ENCODE measurements at places on chromosomes 5 and 9. TPM values are rescaled to one million over a fixed set of nuclear protein-coding genes. Genes with fewer than 3 reads are reported as not detected.
A peak's percentile ranks its signal among the peaks of the same experiment; 100 is the strongest.

Gene EFNA5
- 19.2 TPM for total RNA-seq

Gene CFAP157
- not detected for total RNA-seq

GRCh38 chr5:8561224-8561840 lies 692.4 kb downstream of the MTRR start:
- no peak for DNase-seq

DNA sequence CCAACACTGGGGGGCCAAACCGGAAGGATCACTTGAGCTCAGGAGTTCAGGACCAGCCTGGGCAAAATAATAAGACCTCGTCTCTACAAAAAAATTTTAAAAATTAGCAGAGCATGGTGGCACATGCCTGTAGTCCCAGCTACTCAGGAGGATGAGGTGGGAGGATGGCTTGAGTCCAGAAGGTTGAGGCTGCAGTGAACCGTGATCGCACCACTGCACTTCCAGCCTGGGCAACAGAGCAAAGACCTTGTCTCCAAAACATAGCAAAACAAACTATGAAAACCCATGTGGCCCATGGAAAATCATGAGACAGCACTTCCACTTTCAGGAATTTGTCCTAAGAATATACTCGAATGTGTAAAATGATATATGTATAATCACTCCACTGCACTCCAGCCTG lies 6.1 kb downstream of the SETX start:
- no peak for DNase-seq

DNA sequence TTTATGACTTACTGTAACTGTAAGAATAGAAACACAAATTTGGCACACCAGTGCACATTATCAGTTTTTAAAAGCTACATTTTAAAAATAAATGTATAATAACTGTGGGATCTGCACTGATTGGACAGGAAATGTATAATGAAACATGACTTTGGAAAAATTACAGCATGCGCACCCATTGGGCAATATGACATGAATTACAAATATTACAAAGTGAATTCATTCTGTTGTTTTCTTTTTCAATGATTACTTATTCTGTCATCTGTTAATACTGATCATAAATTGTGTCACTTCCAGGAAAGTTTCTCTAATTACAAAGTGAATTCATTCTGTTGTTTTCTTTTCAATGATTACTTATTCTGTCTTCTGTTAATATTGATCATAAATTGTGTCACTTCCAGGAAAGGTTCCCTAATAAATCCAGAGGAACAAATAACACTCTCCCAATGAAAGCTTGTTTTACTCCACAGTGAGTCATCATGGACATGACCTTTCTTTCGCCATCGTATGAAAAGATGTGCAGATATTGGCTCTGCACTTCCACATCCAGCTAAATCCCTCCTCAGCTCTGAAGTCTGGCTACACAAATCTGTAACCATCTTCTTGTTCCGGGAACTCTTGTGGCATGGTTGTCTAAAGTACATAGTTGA lies 297.0 kb upstream of the HAPLN1 start:
- no peak for DNase-seq

DNA sequence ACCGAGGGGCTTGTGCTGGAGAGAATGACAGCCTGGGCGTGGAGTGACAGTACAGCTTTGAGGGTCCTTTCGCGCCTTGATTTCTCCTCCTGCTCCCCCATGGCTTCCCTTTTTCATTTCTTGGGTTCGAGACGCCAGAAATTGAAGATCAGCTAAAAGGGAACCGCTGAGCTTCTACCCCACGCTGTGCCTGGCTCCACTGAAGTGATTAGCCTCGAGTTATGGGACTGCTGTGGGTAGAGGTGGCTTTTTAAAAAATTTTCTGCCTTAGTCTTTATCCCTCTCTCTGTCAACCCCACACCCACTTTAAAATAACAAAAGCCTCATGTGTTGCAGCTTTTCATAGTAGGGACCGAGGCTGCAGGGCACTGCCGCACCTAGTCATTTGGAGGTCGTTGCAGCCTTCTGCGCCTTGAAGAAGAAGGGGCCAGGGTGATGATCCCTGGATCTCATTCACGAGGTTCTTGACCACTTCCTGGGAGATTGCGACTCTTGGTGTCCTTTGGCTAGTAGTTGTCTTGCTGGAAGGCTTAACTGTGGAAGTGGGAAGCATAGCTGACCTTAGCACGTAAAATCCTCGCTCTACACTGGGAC lies 603 bp downstream of the PPIP5K2 start:
- no peak for DNase-seq

GRCh38 chr9:5767968-5768932 lies 64.7 kb downstream of the ERMP1 start:
- no peak for DNase-seq

- no peak for DNase-seq
Observed at GRCh38 chr5:9505225-9505624, 40.6 kb downstream of the SEMA5A start.

DNA sequence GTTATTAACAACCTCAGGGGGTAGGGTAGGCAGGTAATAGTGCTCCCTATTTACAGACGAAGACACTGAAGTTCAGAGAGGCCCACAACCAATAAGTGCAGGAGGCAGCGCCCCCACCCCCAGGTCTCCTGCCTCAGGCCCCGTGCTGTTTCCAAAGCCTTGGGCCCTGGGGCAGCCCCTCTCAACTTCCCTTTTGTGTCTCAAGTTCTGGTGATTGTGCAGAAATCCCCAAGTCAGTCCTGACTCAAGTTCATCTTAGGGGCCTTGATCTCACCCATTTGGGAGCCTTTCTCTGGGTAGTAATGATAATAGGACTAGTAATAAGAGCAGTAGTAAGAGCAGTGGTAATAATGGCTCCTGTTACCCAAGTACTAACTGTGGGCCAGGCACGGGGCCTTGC lies 35.5 kb upstream of the ASS1 start:
- no peak for DNase-seq

GRCh38 chr5:518721-519120 lies 5.5 kb downstream of the SLC9A3 start:
- DNase-seq, result no peak

Gene PCDHA2
- 0.20 TPM for total RNA-seq

DNA sequence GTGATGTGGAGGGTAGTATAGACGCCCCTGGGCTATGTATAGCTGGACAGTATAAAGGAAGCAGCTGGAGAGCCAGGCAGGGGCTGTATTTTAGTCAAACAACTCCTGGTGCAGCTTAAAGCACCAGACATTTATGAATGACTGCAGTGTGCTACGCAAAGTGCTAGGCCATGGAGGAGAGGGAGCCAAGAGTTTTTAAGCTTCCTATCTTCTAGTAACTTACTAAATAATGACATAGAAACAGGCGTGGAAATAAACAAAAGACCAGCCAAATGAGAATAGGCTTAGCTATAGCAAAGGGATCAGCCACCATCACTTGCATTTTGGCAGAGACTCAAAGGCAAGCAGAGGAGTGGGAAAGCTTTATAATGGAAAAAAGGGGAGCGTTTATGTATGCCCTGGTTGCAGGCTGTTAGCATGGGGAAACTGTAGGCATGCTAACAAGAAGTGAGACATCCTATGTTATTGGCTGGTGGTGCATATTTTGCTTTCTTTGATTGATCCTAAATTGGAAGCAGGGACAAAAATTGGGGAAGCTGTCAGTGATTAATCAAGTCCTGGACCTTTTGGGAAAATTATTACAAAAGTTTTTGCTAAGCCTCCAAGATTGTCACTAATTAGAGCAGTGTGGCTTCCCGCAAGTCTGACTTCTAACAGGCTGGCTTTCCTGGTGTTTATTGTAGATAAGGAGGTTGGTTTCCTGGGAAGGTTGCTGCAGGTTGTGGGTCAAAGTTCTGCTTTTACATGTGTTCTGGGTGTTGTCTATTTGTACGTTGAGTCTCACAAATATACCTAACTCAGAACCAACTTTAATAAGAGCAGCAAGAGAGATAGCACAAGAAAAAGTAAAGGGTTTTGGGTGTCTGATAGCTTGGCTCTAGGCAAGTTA lies 46.6 kb downstream of the RAB3C start:
- DNase-seq, result no peak

Gene IL17B
- total RNA-seq, result 2.9 TPM

Gene PCDHGA4
- 5.7 TPM for total RNA-seq

DNA sequence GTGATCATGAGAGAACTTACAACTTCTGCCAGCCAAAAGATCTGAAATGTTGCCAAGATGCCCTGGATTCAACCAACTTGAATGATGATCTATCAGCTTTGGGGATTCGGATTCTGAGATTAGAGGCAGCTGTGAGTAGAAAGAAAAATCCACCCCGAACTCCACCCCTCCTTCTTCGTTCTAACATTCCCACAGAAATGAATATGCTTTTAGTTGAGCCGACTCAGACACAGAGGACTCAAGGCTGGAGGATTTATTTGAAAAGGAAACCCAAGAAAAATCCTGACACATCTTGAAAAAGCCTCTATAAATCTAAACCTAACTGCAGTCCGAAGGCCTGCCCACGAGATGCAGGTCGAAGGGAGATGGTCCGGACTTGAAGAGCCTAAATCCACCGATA lies 275.0 kb downstream of the GAS1 start:
- DNase-seq, result no peak

DNA sequence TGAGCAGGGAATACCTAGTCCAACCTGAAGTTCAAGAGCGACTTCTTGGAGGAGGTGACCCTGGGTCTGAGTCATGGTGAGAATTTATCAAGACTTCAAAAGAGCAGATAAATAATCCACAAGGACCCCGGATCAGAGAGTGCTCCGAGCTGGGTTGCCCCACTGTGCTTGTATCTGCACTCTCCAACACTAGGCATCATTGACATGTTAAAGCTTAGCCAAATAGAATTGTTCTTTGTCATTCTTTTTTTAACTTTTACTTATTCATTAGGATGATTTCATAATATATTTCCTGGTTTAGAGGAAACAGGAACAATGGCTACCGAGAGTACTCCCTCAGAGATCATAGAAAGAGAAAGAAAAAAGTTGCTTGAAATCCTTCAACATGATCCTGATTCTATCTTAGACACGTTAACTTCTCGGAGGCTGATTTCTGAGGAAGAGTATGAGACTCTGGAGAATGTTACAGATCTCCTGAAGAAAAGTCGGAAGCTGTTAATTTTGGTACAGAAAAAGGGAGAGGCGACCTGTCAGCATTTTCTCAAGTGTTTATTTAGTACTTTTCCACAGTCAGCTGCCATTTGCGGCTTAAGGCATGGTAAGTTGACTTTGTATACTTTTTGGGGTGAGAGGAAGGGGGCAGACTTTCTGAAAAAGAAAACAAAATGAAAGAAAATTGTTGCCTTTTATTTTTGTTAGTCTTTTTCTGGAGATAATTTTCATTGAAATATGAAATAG lies at the start of gene CARD6:
CARD6 (plus strand) TSS at position 300 of the 738 bp plus-strand sequence; CDS start at position 316, 16 bp downstream.
- DNase-seq, result no peak

- no peak for DNase-seq
Observed at GRCh38 chr9:136392538-136393449, 7.2 kb downstream of the SNAPC4 start.

DNA sequence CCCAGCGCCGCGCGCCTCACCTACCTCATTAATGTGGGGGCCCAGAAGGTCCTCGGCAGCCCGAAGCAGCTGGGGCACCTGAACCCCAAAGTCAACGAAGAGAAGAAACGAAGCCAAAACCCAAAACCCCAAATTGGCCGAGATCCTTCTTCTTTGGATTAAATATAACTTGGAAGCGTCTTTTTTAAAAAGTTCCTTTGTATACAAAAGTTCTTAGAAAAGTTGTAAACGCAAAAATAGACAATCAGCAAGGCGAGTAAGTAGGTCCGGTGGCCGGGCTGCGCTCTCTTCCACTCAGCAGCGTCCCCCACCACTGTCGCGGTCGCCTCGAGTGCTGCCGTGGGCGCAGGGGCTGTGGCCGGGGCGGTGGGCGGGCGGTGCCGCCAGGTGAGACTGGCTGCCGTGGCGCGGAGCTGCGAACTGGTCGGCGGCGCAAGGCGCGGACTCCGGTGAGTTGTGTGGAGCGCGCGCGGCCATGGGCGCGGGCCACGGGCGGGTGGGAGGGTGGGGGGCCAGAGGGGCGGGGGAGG lies 360 bp downstream of the KLF4 start:
- no peak for DNase-seq

GRCh38 chr5:5816960-5817359 lies 394.5 kb downstream of the ICE1 start:
- DNase-seq, result no peak

- peak; percentile 81 for DNase-seq
Observed at GRCh38 chr5:135356522-135357318, 42.3 kb downstream of the MACROH2A1 start.

DNA sequence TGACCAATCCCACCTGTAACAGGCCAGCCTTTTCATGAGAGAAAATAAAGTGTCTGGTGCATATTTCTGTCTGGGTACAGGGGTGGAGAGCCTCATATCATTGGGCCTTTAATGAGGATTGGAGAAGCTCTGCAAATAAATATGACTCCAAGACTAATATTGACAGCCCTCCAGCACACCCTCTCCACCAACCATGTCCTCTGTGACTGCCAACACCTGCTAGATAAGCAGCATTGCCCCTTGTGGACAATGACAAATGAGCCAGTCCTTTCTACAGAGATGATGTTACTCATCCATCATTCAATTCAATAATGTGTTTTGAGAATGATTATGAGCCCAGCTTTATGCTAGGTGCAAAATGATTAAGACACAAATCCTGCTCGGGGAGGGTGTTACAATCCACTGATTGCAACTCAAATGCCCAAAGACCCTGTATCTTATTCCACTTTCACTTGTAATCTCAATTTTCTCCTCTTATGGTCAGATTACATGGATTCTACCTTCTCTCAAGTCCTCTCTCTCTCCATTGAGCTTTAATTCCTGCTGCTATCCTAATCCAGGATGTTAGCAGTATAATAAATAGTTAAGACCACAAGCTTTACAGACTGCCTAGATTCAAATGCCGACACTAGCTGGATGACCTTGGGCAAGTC lies 2.1 kb upstream of the GFRA3 start:
- no peak for DNase-seq

- no peak for DNase-seq
Observed at GRCh38 chr5:106080535-106080934, 1590.2 kb downstream of the EFNA5 start.

DNA sequence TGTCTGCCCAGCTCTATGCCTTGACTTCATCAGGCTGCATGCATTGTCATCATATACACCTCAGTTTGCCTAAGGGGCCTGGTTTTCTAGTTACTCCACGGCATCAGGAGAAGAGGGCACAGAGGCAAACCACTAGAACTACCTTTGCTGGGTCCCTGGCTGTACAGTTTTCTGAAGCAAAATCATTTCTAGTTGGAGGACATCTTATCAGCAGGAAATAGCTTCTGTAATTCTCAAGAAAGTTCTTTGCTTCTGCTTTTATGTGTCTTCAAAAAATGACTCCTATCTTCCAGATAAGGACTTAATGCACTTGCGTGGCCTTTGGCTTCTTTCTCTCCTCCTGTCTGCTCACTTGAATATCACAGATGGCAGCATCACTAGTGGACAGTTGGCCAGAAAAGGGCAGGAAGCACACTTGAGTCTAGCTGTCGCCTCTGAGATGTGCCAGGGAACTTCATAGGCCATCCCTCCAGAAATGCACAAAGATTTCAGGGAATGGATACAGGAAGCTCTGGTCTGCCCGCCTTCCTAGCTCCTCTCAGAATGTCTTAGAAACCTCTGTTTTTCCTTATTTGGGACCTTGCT lies 22.4 kb upstream of the LTC4S start:
- DNase-seq, result no peak
